ENCODE measurements at places on chromosomes 2 and 18. TPM values are rescaled to one million over a fixed set of nuclear protein-coding genes. Genes with fewer than 3 reads are reported as not detected.

The DSC3 gene
- 0.04 TPM for total RNA-seq

The NEU2 gene
- not detected for total RNA-seq

The NCL gene
- 409 TPM for total RNA-seq

The CD8B2 gene
- total RNA-seq, result not detected

The TTR gene
- total RNA-seq, result not detected

The RAD51AP2 gene
- not detected for total RNA-seq

The IL36B gene
- total RNA-seq, result not detected

The SCN3A gene
- total RNA-seq, result under 0.01 TPM

The GCG gene
- not detected for total RNA-seq
